ENCODE measurements at places on chromosomes 6 and 20.

- DNase-seq: no peak
Observed at GRCh38 chr20:1875762-1876161, 19.4 kb upstream of the SIRPA start.

DNA sequence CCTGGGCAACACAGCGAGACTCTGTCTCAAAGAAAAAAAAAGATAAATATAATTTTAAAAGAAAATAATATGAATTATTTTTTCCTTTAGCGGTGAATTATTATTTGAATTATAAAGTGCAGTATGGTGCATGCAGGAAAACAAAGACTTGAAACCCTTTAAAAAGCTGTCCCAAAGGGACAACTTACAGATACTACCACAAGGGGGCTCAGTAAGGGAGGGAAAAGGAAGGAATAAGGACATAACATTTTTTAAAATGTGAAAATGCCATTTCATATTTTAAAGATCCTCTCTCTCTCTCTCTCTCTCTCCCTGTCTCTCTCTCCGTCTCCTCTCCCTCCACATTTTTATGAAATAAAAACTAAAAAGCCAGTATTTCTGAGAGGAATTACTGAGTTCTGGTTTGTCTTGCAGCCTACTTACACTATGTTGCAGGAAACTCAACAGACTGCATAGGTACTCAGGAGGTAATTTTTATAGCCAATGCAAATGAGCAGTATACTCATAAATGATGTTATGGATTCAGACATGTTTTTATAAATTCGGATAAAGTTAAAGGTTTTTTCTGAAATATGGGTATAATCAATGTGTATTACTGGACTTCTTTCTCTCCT lies 455.0 kb upstream of the GJE1 start:
- DNase-seq: no peak

DNA sequence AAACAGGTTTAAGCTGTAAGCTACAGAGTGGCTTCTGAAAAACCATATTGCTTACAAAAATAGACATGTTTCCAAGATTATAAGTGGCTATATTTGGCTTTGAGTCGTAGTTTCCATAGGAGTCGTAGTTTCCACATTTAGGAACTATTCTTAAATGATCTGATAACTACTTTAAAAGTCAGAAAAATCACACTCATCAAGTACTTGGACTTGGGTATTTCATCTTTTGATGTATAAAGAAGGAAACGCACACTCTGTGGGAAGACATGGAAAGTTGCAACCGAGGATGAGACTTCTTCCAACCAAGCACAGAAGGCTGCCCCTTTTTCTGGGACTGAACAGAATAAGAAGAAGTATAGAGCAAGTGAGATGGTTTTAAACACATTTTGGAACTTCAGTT lies 118.3 kb downstream of the KHDRBS2 start:
- no peak for DNase-seq

GRCh38 chr6:81166770-81167169 lies 585.7 kb downstream of the TENT5A start:
- no peak for DNase-seq

DNA sequence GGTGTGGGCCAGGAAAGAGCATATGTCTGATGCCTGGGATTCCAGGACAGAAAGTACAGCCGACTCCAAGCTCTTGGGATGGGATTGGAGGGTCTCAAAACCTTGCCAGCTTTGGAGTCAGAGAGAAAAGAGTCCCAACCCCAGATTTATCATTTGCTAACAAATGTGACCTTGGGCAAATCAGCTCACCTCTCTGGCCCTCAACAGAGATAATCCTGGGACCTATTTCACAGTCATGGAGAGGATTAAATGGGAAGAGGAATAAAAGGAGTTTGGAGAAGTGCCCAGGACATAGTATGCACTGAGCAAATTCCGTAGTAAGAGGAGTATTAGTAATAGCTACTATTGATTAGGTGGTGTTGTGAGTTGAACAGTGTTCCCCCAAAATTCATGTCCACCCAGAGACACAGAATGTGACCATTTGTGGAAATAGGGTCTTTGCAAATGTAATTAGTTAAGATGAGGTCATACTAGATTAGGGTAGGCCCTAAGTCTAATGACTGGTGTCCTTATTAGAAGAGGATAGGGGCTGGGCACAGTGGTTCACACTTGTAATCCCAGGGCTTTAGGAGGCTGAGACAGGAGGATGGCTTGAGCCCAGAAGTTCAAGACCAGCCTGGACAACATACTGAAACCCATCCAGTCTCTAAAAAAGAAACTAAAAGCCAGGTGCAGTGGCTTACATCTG lies 17.1 kb downstream of the RIPOR3 start:
- no peak for DNase-seq

GRCh38 chr6:122758927-122759334 lies 20.6 kb upstream of the FABP7 start:
- no peak for DNase-seq

GRCh38 chr6:404685-405423 lies 13.3 kb downstream of the IRF4 start:
- DNase-seq: no peak

GRCh38 chr20:41223112-41223511 lies 85.8 kb downstream of the PLCG1 start:
- DNase-seq: no peak

DNA sequence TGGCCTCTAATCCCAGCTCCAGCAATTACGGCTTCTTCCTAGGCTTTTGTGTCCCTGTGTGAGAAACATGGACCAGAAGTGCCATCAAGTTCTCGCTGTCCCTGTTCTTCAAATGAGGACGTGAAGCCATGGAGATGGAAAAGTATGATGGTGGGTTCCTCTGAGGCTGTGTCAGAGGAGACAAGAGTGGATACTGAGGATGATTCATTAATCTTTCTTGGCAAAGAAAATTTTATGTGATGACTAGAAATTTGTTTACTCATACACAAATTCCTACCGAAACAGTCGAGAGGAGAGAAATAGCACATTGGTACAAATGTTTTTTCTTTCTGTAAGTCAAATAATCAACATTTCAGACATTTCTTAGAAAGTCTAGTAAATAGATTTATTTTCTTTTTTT lies 35.0 kb upstream of the PNRC1 start:
- DNase-seq: no peak

GRCh38 chr6:41970436-41970846 lies 28.8 kb upstream of the CCND3 start:
- no peak for DNase-seq

- no peak for DNase-seq
Observed at GRCh38 chr6:105691081-105691480, 288.2 kb upstream of the PREP start.

- no peak for DNase-seq
Observed at GRCh38 chr6:98486057-98486456, 348.3 kb upstream of the POU3F2 start.

- DNase-seq: no peak
Observed at GRCh38 chr6:12335131-12335527, 45.0 kb downstream of the EDN1 start.

- DNase-seq: no peak
Observed at GRCh38 chr6:38279963-38280588, 359.7 kb downstream of the BTBD9 start.

DNA sequence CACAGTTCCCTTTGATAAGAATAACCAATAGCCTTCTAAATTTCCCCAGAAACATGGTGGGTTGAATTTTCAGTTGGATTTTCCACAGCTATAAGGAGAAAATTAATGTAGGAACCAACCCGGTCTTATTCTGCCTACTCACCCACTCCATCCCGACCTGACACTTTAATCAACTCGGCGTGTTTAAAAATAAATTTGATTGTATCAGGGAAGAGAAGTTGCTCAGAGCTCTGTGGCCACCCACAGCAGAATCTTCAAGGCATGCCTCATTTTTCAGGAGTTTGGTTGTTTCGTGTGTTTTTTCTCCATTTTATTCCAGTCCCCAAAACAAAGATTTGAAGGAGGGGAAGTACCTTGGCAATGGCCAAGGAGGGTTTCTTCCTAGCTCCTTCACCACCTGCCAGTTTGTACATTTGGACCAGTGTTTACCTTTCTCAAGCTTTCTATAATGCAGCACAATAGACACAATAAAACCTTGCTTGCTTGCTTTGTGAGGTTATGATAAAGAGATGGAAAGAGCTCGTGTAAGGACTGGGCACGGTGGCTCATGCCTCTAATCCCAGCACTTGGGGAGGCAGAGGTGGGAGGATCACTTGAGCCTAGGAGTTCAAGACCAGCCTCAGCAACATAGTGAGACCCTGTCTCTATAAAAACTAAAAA lies 297.2 kb upstream of the JARID2 start:
- no peak for DNase-seq

DNA sequence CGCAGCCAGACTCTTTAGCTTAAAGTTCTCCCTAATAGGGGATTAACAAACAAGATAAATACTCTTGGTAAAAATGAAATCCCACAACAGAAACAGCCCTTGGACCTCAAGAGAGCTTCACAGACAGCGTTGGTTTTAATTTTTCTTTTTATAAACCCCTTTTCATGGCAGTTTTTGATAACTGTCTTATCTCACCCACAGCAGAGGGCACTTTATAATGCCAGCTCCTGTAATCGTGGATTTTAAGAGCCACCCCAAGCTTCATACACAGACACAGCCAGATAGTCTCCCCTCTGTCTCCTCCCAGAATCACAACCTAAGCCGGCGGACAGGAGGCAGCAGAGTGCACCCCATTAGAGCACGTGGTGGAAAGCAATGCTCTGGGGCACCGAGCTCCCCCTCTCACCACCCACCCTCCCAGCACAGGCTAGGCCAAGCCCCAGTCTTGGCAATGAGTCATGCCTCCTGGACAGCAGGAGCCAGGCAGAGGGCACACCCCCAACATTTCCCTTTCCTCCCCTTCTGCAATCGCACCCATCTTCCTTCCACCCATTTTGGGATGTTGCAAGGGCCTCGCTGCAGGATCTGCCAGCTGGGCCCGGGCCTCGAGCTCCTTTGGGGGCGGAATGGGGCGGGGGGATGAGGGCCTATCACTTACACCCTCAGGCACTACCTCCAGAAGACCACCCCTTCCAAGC lies 2.4 kb downstream of the JAG1 start:
- peak; percentile 71 for DNase-seq

DNA sequence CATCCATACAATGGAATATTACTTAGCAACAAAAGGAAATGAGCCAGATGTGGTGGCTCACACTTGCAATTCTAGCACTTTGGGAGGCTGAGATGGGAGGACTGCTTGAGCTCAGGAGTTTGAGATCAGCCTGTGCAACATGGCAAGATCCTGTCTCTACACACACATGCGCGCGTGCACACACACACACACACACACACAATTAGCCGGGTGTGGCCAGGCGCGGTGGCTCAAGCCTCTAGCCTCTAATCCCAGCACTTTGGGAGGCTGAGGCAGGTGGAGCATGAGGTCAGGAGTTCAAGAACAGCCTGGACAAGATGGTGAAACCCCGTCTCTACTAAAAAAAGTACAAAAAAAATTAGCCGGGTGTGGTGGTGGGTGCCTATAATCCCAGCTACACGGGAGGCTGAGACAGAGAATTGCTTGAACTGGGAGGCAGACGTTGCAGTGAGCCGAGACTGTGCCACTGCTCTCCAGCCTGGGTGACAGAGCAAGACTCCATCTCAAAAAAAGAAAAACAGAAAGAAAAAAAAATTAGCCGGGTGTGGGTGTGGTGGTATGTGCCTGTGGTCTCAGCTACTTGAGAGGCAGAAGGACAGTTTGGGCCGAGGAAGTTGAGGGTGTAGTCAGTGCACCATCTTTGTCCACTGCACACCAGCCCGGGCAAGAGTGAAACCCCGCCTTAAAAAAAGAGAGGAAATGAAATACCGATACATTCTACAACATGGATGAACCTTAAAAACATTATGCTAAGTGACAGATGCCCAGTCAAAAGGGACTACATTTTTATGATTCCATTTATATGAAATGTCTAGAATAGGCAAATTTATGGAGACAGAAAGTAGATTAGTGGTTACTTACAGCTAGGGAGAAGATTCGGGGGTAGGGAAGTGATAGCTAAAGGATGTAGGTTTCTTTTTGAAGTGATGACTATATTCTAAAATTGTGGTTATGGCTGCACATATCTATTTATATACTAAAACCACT lies 52.5 kb downstream of the RBL1 start:
- no peak for DNase-seq

DNA sequence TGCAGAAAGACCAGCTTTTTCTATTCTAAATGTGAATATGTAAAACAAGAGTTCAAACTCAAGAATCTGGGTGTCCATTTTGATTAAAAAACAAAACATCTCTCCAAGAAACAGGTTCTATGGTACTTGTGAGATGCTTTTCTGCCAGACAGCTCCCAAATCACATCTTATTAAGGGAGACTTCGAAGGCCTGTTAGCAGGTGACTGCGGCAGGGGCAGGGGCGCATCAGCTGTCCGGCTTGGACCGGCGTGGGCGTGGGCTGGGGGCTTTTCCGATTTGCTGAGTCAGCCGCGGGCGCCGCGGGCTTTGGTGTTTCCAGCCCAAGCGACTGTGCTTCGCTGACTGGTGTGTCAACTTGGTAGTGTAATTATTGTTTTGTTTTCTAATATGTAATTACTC lies 32.6 kb downstream of the TFAP2A start:
- DNase-seq: no peak

DNA sequence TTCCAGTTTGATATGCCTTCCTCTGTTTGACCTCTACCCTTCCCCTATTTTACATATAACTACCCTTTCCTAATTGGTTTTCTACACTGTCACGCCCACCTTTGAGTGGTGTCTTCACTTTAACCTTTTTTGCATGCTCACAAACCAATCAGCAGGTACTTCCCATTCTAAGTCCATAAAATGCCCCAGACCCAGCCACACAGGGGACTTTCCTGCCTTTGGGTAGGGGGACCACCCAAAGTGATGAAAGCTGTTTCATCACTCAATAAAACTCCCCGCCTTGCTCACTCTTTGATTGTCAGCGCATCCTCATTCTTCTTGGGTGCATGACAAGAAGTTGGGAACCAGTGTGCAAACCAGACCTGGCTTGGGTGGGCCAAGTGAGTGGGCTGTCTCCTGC lies 20.5 kb upstream of the SNRPC start:
- DNase-seq: no peak

- no peak for DNase-seq
Observed at GRCh38 chr6:139569566-139569965, 195.1 kb upstream of the CITED2 start.

- DNase-seq: no peak
Observed at GRCh38 chr6:2110504-2110903, 134.9 kb downstream of the GMDS start.

- no peak for DNase-seq
Observed at GRCh38 chr6:30452736-30453507, 36.4 kb upstream of the HLA-E start.

GRCh38 chr6:26519359-26519758 lies 18.8 kb upstream of the HMGN4 start:
- DNase-seq: no peak

GRCh38 chr20:21670126-21670525 lies 35.3 kb upstream of the PAX1 start:
- DNase-seq: no peak

DNA sequence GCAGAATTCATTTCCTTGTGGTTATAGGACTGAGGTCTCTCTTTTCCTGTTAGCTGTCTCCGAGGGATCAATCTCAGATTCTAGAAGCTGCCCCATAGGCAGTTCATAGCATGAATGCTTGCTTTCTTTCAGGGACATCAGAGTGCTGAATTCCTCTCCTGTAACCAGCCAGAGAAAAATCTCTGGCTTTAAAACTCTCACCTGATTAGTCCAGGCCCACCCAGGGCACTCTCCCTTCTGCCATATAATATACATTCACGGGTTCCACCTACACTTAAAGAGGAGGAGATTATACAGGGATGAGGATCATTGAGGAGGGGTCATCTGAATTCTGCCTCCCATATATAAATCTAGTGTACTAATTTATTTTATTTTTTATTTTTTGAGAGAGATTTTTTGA lies 2.1 kb upstream of the KCNS1 start:
- no peak for DNase-seq

Data from left ventricle myocardium superior (tissue), 1 donor.